ENCODE measurements at places on chromosomes 5 and 9.

DNA sequence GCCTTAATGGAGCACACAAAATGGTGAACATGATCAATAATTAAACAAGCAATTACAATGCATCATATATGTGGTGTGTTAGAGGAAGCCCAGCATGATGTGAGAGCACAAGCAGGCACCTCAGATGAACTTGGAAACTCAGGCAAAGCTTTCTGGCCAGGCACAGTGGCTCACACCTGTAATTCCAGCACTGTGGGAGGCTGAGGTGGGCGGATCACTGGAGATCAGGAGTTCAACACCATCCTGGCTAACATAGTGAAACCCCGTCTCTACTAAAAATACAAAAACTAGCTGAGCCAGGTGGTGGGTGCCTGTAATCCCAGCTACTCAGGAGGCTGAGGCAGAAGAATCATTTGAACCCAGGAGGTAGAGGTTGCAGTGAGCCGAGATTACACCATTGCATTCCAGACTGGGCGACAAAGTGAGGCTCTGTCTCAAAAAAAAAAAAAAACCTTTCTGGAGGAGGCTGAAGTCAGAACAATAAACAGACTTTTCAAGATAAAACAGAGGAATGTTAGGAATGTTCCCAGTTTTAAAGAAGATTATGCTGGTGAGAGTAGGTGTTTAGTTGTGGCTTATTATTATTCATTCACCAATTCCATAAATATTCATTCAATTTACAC is 159.4 kb downstream of the CEMIP2 start:
- DNase-seq, result no peak

DNA sequence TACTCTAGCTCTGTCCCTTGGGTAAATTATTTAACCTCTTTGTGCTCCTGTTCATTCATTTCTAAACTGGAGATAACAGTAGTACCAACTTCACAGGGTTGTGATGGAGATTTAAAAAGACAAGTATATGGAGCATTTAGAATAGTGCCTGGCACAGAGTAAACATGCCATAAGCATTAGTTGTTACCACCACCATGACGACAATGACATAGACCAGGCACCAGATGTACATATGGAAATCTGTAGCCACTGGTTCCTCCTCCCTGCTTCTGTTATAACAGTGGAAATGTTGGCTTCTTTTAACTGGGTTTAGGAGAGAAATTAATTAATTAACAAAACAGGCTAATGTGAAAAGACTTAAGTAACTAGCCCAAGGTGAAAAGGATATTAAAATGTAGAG is 217.5 kb downstream of the DENND1A start:
- DNase-seq, result no peak

DNA sequence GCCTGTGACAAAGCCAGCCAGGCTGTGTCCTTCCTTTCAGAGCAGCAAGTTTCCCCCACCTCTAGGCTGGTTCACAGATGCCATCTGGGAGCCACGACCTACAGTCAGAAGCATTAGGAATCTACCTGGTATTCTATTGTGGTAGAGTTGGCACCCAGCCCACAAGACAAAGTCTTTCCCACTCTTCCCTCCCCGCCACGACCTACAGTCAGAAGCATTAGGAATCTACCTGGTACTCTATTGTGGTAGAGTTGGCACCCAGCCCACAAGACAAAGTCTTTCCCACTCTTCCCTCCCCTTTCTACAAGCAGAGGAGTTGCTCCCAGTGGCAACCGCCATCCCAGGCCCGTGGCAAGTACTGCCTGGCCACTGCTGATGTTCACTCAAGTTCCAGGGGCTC is 157.8 kb upstream of the TNC start:
- DNase-seq, result no peak

DNA sequence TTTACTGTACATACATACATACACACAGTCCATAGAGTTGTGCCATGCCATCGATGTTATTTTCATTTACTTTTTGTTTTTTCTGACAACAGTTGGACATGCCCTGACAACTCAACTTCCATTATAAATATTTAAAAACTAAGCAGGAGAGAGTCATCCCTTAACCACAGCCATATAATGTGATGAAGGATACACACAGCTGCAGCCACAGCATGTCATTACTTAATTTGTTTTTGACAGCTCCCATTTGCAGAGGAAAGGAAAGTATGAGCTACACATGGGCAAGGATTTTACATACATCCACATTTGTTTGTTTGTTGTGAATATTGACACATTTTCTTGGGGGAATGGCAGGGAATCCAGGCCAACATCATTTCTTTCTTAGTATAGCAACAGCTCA is 91.5 kb upstream of the TUT7 start:
- DNase-seq, result no peak

DNA sequence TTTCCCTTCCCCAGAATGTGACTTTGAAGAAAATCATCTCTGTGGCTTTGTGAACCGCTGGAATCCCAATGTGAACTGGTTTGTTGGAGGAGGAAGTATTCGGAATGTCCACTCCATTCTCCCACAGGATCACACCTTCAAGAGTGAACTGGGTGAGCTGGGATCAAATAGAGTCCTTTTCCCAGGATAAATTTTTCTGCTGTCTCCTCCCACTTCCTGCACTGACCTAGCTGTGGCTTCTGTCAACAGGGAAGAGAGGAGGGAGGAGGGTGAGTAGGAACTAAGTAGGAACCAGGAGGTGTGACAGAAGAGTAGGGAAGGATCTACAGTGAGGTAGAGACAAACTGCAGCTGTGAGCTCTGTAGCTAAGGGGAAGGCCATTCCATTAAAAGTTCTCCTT is 69.3 kb downstream of the MAMDC2 start:
- DNase-seq, result no peak

GRCh38 chr9:92661127-92661526 is 8.8 kb downstream of the IPPK start:
- DNase-seq, result no peak

- no peak for DNase-seq
Measured at GRCh38 chr5:2261004-2261703, 378.4 kb upstream of the IRX4 start.

DNA sequence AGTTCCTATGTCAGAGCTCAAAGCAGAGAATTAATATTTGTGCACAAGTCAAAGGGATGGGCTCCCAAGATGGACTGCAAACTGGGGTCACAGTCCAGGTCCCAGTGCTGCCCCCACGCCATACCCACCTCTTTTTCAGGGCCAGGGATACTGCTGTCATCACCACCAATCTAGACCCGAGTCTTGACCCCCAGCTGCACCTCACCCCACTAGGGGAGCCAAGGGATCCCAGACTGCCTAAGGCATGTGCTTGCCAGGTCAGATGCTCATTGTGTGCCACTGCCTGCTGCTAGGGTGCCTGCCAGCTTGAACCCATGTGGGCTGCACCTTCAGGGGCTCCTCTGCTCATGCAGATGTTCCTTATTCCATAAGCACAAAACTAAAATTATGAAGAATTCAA is 215.6 kb upstream of the NREP start:
- no peak for DNase-seq

DNA sequence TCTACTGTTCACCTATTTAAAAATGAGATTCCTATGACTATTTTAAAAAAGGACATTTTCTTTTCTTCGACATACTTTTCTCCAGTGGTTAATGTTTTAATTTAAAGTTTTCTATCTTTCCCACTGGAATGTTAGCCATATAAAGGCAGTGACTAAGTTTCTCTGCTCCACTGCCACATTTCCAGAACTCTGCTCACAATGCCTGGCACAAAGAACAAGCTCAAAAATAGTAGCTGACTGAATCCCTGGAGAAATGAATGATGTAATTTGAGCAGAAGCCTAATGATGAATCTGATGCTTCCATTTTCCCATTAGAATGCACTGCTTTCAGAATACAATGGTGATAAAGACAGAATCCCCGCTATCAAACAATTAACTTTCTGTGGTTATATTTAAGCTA is 817.8 kb downstream of the MTRR start:
- DNase-seq, result no peak

DNA sequence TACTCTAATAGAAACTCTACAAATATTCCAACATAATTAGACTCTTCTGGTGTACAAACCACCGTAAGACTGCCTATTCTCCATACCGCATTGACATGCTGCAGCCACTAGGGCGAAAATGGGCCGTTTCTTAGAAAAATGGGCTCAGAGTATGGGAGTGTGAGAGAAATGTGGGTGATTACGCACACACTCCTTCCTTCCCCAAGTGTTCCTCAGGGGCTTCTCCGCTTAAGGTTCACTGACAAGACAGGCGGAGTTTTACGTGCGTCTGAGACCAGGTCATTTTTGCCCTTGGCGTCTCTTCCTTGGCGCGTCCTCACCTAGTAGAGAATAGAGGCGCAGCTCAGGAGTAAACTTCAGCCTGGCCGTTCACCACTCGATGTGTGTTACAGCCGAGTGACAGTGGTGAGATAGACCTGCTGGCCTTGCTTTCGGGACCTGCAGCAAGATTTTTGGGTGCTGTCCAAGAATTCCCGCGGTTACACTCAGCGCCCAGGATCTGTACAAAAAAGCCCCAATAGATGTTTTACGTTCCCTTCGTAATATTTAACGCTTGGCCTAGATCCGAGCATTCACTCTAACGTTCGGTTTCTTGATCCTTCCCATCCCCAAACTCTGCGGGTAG is 1.8 kb upstream of the NTRK2 start:
- DNase-seq, result no peak

DNA sequence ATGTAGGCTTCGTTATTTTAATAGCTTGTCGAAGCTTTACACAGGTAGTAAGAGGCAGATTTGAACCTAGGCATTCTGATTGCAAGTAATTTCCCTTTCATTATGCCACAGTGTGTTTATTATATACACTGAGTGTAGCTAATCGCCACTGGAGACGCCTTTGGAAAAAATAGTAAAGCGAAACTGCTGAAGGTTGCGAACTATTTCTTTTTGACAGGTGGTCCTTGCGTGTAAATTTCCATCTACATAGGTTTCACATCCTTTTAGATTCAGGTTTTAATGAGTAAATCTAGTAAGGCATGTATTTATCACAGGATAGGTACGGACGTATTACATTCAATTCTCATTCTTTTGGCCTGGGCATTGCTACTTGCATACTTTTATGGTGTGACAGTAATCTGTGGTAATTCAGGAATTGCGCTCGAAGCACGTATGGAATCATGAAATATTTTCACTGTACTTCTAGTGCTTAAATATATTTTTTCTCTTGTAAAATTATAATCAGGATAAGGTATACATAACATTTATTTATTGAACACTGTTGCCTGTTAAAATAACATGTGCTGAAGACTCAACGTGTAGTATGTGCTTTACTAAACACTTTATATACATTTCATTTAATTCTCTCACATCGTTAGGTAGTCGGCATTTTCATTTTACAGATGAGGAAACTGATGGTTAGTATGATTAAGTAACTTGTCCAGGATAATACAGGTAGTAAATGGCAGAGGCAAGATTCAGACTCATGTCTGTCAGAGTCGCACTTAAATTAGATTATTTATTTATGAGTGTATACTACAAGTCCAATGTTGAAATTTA is 1.8 kb downstream of the MARCHF6 start:
- no peak for DNase-seq

DNA sequence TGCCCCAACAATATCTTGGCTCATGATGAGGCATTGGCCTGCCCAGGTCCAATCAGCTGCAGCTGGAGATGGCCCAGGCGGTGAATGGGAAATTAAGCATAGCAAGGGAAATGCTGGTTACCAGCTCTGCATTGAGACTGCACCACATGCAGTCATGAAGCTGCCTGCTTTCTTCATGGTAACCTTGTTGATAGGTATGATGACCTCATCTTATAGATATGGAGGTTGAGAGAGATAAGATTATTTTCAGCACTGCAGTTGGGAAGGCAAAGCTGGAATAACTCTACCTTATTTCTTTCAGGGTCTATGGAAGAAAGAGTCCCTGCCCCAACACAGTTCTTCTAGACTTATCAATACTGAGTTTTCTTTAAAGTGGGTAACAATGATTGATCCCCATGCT is 180.1 kb downstream of the ICE1 start:
- no peak for DNase-seq

DNA sequence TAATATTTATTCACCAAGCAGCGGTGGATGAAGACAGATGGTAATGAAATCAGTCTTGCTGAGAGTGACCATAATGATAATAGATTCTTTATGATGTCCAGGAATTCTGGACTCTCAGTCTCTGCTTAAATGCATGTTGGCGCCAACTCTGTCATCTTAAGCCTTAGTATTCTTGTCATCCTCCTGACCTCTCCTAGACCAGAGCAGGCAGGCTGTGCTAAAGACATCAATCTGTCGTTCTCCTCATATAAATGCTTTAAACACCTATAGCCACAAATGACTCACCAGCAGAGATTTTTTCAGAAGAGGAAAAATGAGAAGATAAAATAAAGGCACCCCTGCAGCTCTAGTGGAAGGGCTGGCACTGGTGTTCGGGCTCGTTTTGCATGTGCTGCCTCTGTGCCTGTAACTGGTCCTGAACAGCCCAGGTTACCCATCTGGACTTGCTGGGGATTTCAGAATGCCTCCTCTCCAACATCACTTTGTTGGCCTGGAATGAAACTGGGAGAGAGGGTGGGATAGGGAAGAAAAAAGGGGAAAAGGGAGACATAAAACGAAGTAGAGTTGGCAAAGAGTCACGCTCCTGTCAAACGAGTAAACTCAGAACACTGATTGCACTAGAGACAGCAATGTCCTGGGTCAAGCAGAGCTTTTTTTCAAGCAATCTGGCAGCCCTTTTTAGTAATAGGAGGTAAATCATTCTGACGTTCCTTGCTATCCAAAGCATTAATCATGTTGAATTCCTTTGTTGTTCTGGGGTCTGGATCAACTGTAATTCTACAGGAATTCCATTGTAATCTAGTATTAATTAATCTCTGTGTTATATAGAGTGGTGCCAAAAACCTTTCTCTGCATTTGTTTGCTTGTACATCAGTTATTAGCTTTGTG is 195.5 kb upstream of the CLINT1 start:
- no peak for DNase-seq

- DNase-seq, result no peak
Measured at GRCh38 chr9:123267481-123268198, 746 bp downstream of the STRBP start.

- DNase-seq, result no peak
Measured at GRCh38 chr9:1718836-1719235, 296.3 kb upstream of the SMARCA2 start.

DNA sequence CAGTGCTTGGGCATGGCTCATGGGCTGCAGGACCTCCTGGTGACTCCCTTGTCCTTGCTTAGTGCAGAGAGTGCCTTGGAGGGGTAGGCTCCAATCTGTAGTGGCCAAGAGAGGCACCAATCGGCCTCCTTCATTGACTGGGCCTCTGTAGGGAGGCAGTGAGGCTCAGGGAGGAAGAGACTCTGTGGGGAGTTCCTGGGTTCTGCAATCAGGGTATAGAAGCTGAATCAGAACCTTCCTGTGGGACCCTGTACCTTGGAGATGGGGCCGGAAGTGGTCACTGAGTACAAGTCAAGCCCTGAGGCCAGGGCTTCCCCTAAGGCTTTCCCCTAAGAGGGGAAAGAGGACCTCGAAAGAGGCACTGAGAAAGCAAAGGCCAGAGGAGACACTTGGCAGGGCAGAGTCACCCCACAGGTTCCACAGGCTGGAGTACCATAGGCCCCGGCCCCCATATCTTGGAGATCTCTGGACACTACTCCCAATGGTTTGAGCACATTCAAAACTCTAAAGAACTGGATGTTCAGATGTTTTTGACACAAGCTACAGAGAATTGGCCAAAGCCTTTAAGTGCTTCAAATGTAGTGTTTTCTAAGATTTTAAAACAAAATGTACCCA is 190.5 kb downstream of the HSPA4 start:
- DNase-seq, result no peak

Data from activated naive CD8-positive, alpha-beta T cell treated with anti-CD3 and anti-CD28 coated beads, Interleukin-2, amount 50 U/mL, for 16 hours (primary cell).